NCI-H1930 (cell line): ENCODE measurements at places on chromosomes 11 and 22.

GRCh38 chr22:42108848-42109247 is 18.3 kb upstream of the NDUFA6 start:
- DNase-seq = no peak

DNA sequence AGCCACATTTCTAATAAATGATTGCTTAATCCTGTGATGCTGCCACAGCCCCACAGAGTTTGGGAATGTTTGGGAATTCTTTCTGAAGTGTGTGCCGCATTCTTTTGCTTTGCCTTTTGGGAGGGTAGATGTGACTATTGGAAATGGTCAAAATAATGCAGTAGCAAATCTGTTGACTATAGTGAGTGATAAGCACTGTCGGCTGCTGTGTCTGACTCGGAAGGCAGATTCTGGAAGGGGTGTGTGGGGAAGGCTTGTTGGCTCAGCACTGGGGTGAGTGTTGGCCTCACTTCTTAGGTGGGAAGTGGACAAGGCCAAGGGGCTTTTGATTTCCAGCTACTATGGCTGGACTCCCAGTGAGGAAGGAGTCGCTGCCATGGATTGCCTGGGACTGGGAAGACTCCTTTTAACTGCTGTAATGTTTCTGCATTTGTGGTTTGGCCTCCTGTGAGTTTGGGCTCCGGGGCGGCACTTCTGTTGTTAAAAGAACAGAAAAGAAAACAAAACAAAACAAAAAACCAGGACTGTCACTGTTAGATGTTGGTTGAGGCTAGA is 20.1 kb downstream of the ZBTB16 start:
- no peak for DNase-seq

- DNase-seq = no peak
Observed at GRCh38 chr11:116595305-116595880, 177.4 kb downstream of the BUD13 start.

DNA sequence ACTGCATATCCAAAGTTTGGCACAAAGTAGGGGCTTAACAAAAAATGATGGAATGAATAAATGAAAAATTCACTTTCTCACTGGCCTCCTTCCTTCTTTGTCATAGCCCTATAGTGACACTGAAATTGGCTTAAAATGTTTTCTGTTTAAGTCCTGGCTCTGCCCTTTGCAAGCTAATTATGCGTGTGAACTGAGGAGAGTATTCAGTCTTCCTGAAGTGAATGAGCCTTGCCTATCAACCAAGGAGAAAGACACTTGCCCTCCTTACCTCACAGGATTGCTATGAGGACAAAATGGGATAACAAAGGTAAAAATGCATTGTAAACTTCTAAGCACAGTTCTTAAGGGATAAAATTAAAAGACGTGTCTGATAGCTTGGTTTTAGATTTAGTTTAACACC is 729.8 kb upstream of the ANO3 start:
- DNase-seq = no peak

- DNase-seq = no peak
Observed at GRCh38 chr22:37334859-37335805, 52.8 kb downstream of the CYTH4 start.

- no peak for DNase-seq
Observed at GRCh38 chr11:128174465-128175291, 412.7 kb downstream of the ETS1 start.

DNA sequence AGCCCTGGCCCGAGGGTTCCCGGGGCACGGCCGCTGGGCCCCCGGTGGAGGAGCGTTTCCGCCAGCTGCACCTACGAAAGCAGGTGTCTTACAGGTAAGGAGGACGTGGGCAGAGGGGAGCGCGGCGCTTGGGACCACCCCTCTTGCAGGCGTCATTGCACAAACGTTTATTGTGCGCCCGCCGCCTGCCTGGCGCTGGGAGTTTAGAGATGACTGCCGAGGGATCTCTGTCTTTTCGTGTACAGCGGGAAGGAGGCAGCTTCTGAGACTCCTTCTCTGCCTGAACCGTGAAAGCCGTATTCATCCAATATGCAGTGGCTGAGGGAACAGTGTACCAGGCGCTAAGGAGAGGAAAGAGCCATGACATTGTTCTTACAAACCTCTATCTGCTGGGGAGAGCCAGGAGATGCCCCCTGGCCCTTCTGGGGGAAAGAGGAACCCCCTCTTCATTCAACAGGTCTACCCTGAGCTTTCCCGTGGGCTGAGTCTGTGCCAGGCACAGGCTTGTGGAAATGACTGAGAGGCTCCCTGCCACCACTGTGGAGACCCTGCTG is 13.8 kb upstream of the DGKZ start:
- no peak for DNase-seq
